ENCODE measurements at places on chromosomes 6 and 20.

GRCh38 chr20:46746956-46747526, 37.6 kb downstream of the SLC2A10 start:
- no peak for DNase-seq

DNA sequence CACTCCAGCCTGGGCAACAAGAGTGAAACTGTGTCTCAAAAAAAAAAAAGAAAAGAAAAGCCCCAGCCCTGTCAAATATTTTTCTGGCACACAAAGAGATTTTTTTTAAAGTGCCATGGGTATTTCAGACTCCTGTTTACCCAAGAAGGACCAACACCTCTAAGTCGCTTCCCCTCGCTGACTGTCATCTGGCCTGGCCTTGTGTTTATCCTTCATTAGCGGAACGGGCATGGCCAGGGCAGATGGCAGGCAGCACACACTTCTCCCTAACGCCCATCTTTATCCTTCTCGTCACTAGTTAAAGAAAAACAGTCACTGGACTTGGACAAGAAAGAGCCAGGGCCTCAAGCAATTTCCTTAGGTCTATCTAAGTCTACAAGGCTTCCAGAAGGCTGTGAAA, 7.3 kb upstream of the CBFA2T2 start:
- peak; percentile 61 for DNase-seq

DNA sequence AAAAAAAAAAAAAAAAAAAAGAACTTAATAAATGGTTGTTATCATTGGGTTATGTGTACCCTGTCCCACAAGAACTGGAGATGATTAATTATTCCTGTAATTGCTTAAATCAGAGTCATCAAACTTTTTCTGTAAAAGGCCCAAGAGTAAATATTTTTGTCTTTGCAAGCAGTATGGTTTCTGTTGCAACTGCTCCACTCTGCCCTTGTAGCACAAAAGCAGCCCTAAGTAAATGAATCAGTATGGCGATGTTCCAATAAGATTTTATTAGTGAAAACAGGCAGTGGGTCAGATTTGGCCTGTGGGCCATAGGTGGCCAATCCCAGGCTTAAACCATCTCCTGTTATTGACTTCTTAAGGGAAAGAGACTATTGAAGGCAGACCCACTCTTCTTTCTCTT, 252.7 kb downstream of the TSHZ2 start:
- no peak for DNase-seq

DNA sequence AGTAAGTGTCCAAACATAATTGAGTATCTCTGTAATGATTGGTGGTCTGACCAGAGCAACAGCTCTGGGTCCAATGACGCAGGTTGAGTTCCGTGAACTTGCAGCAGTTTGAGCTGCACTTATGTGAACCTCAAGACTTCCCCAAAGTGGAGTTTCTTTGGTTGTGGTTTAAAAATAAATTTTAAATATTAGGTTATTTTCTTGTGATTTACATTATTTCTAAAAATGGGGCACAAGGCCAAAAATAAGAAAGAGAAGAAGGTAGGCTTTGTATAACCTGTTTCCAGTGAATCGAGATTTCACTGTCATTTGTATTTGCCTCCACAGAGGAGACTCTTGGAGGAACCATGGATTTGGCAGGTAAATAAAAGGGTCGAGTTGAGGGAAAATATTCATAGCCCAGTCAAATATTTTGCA, 166.4 kb upstream of the ZNF217 start:
- DNase-seq: no peak

- no peak for DNase-seq
Observed at GRCh38 chr6:33809594-33809993, 5.8 kb upstream of the MLN start.

DNA sequence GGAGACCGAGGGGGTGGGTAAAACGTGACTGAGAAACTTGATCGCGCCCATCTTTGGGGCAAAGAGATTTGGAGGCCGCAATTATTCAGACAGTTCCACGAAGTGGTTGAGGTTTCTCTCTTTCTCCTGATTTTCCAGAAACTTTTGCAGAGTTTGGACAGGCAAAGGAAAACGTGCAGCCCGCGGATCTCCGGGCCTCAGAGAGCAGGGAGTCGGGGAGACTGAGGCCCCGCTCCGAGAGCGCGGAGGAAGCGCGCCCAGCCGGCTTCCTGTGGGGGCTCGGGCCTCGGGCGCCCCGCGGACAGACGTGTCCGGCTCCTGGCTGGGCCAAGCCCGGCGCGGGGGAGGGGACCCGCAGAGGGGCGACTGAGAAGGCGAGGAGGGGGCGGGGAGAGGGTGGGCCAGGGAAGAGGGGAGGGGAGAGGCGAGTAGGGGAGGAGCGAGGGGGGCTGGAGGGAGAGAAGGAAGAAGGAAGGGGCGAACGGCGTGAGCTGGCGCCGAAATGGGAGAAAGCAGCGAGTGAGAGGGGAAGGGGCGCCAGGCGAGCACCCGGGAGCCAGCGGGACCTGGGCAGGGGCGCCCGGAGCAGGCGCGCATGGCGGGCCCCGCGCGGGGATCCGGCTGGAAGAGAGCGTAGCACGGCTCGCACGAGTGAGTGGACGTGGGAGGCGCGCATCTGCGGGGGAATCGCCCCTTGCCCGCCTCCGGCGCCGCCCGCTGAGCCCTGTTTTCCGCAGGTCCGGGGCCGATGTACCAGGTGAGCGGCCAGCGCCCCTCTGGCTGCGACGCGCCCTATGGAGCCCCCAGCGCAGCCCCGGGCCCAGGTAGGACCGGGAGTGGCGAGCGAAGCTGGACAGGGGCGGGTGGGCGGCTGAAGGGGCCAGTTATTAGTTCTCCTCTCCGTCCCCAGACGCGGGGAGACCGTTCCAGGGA, at the start of gene MDFI:
Gene MDFI, plus strand, starts transcription at position 467 of the 933 bp plus-strand sequence. Its CDS starts 282 bp downstream, at position 749.
- DNase-seq: peak; percentile 89

DNA sequence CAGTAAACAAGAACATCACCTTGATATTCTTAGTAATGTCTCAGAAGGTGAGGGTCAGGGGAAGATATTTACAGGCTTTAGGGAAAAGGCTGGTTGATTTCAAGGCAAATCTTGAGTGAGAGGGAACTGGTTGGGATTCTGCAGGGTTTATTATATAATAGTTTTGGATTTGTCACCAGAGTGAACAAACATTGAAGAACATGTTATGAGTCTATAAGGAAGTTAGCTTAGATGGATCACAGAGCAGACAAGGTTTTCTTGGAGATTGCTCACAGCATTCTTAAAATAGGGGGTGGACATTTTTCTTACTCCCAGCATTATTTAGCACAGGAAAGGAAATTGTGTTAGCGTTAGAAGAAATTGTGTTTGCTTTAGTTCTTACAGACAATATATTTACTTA, 324.9 kb downstream of the LAMA2 start:
- DNase-seq: no peak

DNA sequence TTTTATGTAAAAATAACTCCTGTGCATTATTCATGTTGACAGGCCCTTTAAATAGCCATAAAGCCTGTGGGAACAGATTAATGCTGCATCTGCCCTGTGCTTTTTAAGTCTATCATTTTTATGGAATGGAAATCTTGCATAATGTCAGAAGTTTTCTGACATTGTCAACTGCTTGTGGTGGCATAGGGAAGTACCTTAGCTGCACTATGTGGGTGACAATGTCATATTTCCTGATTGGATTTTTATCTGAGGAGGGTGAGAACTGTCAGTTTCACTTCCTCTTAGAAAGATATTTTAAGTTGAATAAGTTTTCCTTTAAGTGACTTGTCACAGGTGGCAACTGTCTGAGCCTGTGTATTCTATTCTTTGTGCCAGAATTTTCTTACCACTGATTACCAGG, 267.9 kb downstream of the PLCB1 start:
- no peak for DNase-seq

DNA sequence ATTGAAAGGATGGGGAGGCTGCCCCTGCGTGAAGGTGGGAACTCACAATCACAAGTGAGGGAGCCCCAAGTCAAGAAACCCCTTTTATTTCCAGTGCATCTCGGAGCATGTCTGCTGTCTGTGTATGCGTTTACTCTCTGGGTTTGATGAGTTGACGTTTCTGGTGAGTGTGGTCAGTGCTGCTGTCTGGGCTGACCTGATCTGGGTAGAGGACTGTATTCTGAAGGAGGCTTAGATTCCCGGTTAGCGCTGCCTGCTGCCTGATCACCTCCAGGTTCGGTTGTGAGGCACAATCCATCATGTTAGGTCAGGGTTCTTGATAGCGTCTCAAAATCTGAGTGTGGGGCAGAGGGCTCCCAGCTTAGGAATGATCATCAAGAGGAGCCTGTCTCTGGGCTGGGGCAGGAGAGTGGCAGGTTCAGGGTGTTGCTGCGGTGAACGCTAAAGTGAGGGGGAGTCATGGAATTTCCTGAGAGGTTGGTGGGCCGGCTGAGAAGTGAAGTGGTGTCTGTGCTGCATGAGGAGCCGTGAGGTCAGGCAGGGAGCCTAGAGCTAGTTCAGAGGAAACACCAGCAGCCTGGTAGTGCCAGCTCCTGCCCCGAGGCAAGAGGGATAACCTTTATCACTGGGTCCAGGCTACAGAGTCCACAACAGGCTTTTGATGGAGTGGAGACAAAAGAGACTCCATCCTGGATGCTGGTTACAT, 225.3 kb upstream of the CST7 start:
- DNase-seq: no peak

GRCh38 chr6:56524891-56525703, 117.6 kb downstream of the DST start:
- no peak for DNase-seq

GRCh38 chr6:56713254-56713672, 70.6 kb upstream of the DST start:
- DNase-seq: no peak

DNA sequence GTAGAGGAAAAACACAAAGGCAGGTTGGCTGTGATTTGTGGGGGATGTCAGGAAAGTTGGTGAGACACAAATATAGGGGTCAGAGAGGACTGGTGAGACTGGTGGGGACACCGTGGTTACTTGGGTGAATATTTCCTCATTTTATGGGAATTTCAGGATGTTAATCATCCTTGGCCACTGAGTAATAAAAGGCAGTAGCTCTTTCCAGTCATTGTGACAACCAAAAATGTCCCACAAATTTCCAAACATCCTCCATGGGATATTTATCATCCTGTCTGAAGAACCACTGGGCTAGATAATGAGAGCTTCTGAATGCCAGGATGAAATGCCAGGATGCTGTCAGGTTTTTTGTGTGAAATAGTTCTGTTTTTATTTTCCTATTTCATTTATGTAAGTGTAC, 374.1 kb downstream of the CD109 start:
- no peak for DNase-seq

Data from WERI-Rb-1 (cell line).